ENCODE measurements at places on chromosomes 6 and 20.
A peak's percentile ranks its signal among the peaks of the same experiment; 100 is the strongest.

- DNase-seq: no peak
Measured at GRCh38 chr20:16528078-16528477, 45.2 kb downstream of the KIF16B start.

DNA sequence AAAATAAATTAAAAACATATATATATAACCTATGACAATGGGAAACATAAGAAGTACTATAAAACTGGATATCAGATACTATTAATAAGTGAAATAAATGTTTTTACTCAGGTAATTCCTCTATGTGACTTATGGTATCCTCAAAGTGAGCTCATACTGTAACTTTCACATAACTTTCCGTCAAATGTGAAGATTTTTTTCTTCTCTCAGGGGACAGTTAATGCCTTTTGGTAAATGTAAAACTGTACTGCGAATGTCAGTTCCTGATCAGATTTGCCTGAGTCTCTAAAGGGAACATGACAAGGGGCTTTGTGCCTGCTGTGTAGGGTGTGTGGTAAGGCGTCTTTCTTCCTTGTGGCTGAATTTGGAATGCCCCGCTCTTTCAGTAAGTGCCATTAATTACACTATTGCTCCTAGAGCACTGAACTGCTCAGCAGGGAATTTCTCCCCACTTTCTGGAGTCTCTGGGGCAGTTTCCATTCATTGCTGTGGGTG, 271.8 kb downstream of the PRL start:
- DNase-seq: no peak

DNA sequence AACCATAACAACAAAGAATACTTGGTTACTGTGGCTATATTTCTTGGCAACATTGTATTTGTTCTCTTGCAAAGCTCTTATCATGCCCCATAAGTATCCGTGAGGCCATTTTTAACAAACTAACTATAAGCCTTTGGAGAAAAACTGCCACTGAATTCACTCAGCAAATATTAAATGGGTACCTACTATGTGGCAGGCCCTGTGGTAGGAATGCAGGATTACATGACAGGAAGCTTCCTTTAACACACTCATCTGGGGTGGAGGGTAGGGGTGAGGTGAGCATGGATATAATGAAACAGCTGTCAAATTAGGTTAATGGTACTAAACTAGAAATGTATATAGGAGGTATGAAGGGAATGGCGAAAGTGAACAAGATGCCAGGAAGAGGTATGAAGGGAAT, 504.8 kb downstream of the MEI4 start:
- no peak for DNase-seq

GRCh38 chr6:80637312-80637711, 530.8 kb downstream of the BCKDHB start:
- DNase-seq: no peak

- DNase-seq: no peak
Measured at GRCh38 chr6:83092756-83093399, 25.4 kb downstream of the DOP1A start.

GRCh38 chr6:131427434-131428058, 145.5 kb upstream of the ARG1 start:
- no peak for DNase-seq

GRCh38 chr6:94600636-94601035, 976.7 kb upstream of the MANEA start:
- DNase-seq: no peak

- DNase-seq: no peak
Measured at GRCh38 chr6:106799031-106799894, 169.9 kb downstream of the QRSL1 start.

DNA sequence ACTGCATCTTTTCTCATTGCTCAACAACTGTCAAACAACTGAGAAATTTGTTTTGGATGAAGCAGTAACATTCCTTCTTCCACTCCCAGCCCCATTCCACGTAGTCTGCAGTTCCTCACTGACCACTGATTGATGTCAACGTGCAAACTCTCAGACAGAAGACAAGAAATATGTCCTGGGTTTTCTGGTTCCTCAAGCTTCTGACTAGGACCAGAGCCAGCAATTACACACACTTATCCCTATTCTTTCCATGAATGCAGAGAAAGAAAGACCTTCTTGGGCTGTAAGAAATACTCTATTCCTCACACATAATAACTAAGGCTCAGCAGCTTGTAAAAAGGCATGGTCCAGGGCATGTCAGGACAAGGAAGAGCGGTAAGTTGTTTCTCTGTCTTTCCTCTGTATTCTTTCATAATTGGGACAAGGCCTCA, 790.1 kb upstream of the SLC35B3 start:
- no peak for DNase-seq

DNA sequence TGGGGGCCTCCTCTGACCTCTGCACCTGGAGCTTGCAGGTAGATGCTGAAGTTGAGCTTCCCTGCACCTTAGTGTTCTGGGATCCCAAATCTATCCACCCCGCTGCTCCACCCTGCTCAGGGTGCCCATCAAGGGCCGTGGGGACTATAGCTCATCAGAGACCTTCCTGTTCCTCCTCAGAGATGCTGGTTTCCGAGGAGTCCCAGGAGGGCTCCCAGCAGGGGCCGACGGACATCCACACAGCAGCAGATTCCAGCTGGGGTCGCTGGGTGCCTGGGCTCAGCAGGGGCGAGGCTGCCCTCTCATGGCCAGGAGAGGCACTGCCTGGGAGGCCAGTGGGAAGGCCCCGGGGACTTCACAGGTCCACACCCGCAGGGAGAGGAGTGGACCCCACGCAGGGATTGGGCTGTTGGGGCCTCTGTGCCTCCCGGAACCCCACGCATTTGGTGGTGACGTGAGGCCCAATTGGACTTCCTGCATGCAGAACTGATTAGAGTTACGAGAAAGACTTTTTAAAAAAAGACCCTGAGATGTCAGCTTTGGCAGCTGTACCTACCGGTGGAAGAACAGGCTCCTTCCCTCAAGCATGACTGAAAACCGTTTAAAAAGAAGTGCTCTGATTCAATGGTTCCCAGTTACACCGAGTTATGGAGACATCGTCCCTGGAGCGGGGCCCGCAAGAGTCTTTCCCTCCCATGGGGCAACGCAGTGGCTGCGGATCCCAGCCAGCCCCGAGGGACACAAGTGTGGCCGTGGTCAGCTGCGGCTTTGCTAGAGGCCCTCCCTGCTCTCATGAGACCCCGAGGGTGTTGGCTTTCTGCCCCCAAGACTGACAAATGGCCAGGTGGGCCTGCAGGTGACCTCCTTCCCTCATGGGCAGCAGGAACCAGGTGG, 25.3 kb upstream of the SLCO4A1 start:
- DNase-seq: peak; percentile 33

GRCh38 chr20:53344891-53345290, 248.7 kb downstream of the ZNF217 start:
- DNase-seq: no peak

DNA sequence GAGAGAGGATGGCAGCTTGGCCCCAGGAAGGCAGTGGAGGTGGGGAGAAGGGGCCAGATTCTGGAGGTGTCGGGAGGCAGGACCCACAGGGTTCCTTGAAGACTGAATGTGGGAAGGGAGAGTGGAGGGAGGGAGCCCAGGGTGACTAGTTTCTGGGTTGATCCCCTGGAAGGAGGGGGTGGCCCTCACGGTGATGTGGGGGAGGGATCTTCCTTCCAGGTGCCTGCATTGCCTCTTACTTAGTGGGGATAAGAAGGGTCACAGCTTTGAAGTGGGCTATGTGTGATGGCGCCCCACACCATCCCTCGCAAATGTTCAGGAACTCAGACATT, 26.7 kb downstream of the VSTM2L start:
- no peak for DNase-seq

DNA sequence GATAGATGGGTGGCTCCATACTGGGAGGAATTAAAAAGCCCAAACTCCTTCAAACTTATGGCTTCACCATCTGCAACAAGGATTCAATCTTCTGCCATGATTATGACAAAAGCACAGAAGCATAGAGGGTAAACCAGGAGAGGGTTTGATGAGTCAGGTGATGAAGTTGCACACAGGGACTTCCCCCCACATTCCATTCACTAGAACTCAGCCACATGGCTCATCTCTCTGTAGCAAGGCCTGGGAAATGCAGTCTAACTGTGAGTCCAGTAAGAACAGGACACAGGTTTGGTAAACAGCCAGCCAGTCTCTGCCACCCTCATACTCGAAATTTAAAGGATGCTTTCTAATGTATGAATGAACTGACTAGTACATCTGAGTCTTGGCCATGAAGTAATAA, 142.9 kb downstream of the HIVEP2 start:
- no peak for DNase-seq

DNA sequence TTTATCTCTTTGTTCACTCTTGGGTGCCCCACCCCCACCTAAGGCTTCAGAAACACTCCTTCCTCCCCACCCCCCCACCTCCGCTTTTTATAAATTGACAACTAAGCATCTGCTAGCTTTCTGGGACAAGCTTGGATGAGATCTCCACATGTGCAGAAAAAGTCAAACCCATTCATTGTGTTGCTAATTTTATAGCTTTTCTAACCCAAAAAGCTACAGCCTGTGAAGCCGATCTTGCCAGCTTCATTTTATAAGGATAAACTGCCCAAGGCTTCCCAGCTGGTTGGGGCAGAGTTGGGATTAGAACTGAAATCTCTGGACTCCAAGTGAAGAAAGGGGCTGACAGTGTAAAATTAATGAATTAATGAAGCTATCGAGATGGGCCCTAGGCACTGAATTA, 24.1 kb downstream of the BPIFB4 start:
- no peak for DNase-seq

- no peak for DNase-seq
Measured at GRCh38 chr6:27760464-27760863, 151.7 kb downstream of the OR2B2 start.

- no peak for DNase-seq
Measured at GRCh38 chr6:14735956-14736486, 509.8 kb upstream of the JARID2 start.

- no peak for DNase-seq
Measured at GRCh38 chr20:2816583-2817340, 598 bp downstream of the TMEM239 start.

DNA sequence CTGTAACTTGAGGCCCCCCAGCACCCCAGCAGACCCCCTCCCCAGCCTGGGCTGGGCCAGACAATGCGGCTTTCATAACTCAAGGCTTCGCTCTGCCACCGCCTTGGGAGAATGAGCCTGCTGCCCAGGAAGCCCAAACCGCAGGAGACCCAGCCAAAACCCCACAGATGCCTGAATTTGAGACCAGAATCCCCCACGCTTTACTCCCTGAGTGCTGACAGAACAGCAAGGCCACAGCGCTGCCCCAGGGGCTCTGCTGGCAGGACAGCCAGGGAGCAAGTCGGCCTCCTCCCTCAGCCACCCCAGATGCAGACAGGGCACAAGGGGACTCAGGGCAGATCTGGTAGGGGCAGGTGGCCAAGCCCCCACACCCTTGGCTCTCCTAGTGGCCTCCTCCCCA, 2.2 kb downstream of the MDFI start:
- no peak for DNase-seq

- DNase-seq: no peak
Measured at GRCh38 chr6:12973386-12973785, 256.8 kb downstream of the PHACTR1 start.

GRCh38 chr20:51934301-51935002, 132.1 kb upstream of the SALL4 start:
- DNase-seq: no peak

- DNase-seq: no peak
Measured at GRCh38 chr6:94065707-94066337, 646.5 kb upstream of the EPHA7 start.

DNA sequence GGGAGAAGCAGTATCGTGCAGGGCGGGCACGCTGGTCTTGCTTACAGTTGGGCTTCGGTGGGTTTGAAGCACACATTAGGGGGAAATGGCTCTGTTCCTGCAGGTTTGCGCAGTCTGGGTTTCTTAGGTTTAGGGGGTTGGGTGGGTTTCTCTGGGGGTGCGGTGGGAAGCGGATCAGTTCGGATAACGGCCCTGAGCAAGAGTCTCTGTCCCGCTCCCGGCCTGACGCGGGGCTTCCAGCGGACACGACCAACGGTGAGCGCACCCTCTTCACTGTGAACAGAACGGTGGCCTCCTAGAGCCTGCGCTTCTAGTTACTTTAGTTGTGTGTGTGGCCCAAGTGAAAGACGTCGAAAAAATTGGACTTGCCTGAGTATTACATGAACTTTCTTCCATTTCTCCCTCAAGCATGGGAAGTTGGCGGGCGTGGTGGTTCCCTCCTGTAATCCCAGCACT, 635 bp upstream of the ELOVL2 start:
- DNase-seq: no peak

DNA sequence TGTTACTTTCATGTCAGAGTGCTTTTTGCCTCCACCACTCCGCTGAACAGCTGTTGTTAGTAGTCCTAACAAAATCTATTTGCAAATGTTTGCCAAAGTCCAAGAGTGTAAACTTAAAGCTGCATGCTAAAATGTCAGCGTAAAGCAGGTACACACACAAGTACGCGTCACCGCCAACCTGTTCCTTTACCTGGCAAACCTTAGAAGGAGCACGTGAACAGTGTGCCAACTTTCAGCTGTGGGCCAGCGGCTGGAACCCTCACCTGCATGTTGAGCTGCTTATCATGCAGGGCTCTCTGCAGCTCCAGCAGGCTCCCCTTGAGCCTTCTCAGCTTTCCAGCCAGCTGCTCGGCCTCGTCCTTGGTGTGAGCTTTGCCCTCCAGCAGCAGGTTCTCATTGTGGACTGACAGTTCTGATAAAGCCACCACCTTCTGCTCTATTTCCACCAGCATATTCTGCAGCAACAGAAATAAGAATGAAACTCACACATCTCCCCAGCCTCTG, 359.3 kb downstream of the SYNE1 start:
- DNase-seq: no peak

- no peak for DNase-seq
Measured at GRCh38 chr6:54427396-54427937, 119.2 kb downstream of the TINAG start.

- no peak for DNase-seq
Measured at GRCh38 chr6:137866200-137866913, 702 bp upstream of the TNFAIP3 start.

DNA sequence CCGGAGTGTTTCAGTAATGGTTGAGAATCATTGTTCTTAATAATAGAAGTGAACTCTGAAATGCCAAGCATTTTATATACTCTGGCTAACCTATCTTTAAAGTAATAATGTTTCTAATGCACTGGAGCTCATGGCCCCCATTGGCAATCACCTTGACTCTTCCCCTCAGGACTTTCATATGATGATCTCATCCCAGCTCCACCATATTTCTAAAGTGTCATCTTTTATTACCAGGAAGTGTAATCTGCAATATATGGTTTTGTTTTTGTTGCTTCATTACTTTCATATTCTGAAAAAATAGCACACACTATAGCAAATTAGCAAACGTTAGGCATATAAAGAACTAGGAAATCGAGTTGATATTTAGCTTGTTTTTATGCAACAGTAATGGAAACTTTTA, 60.3 kb downstream of the TULP4 start:
- DNase-seq: no peak

- no peak for DNase-seq
Measured at GRCh38 chr6:155528335-155528734, 72.7 kb upstream of the NOX3 start.

Data from stimulated activated CD4-positive, alpha-beta T cell treated with anti-CD3 and anti-CD28 coated beads, TNF-alpha, amount 100 ng/mL, for 1 hour (primary cell).